ENCODE measurements at places on chromosomes 12 and 14.

DNA sequence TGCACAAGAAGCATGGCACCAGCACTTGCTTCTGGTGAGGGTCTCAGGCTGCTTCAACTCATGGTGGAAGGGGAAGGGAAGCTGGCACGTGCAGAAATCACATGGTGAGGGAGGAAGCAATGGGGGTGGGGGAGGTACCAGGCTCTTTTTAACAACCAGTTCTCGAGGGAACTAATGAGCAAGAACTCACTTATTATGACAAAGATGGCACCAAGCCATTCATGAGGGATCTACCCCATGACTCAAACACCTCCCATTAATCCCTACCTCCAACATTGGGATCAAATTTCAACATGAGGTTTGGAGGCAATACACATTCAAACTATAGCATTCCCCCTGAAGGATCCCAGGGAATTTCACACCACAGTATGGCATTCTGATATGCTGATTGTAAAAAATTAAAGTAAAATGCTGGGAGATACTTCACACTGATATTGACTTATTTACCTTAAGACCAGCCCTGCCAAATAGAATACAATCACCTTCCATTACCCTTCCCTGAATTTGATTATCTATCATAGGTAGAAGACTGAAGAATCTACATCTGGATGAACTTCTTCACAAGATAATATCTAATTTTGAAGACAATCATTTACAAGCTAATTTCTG, 201.7 kb upstream of the PLXNC1 start:
- no peak for DNase-seq

GRCh38 chr14:68386950-68387779, 405.7 kb downstream of the ZFP36L1 start:
- DNase-seq: no peak

DNA sequence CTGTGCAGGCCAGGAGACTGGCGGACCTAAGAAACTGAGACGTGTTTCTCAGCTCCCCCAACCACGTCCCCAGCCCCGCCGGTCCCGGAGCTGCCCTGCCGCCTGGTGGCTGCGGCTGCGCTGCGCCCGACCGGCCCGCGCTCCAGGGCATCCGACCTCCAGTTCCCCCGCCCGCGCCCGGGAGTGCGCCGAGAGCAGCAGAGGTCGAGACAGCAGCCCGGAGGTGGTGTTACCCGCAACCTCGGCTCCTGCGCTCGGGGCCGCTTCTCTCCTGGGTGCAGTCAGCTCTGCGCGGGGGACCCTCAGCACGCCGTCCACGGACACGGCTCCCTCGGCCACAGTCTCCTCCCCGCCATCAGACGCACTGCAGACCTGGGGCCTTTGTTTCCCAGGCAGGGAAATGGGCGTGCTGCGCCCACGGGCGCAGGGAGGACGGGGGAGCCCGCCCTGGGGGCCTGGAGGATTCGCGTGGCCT, 21.6 kb upstream of the GPR132 start:
- peak; percentile 74 for DNase-seq

DNA sequence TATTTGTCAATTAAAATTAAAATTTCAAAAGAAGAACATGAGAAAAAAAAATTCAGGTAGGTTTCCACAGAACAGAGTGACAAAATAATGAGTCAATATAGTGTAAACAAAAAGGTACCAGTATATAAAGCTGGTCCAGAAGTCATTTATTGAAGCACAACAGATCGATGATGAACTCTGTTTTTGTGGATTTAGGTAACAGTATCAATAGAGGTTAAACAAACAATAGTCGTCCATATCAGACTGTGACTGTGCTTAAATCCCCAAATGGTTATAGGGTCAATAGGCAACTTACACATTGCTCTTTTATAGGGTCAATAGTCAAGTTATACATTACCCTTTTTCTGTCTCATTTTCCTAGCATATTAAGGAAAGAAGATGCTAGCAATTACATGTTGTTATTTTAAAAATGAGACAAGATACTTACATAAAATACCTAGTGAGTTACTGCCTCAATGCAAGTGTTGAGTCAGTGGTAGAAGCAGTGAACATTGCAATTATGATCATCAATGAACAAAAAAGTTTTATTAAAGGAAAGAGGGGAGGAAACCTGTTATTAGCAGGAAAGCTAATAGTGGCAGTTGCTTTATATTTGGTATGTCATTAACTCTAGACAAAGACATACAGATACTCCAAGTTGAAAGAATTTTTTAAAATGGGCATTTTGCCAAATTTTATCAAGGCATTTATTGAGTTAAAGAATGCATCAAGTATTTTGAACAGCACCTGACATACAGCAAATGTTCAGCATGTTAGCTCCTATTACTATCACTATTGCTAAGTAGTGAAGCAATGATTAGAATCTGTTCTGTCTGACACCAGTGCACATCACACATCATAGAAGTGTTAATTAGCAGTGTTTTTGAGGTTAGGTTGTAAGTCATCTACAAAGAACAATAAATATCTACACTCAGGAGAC, 102.9 kb downstream of the CCER1 start:
- DNase-seq: no peak

GRCh38 chr12:30088259-30088995, 304.7 kb upstream of the TMTC1 start:
- DNase-seq: no peak

DNA sequence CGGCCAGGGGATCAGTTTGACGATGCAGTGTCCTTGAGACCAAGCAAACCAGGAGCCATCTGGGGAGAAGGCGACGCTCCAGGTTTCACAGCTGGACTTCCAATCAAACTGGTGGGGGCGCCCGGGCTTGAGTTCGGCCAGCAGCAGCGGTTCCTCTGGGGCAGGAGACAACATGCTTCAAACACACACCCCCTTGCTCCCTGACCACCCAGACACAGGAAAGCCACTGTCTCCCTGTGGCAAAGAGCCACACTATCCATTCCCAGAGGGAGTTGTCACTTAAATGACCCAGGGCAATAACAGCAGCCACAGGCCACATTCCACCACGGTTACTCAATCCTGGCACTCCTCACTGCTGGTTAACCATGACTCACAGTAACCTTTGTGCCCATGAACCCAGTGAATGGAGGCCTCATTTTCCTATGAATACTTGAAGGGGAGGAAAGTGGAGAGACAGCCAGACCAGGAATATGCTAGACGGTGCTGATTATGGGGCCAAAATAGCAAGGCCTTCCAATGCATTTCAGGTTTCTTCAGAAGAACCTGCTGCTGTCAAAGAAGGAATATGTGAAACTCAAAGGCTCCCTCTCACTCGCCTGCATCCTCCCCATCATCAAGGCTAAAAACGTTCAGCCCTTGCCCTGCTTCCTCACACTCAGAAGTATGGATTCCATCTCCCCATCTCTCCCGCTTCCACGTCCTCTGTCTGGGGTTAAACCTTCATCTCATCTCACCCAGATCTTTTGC, 8.5 kb downstream of the WSB2 start:
- no peak for DNase-seq

DNA sequence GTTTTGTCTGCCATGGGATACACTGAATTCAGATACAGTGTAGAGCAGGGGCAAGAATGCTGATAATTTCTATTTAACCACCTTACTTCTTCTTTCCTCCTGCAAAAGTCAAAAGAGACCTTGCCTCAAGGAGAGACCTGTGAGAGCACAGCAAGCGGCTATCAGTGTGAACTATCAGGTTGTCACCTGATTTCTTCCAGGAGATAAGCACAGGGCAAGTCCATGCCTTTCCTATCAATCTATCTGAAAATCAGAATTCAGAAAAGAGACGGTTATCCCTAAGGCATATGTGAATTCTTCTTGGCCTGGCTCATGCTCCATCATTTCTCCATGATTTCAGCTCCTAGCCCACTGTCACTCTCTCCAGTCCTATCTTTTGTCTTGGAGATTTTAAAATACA, 128.9 kb upstream of the CCND2 start:
- no peak for DNase-seq
